ENCODE measurements at places on chromosomes 12 and 14.
A peak's percentile ranks its signal among the peaks of the same experiment; 100 is the strongest.

- DNase-seq, result peak; percentile 76
These were observed 92.0 kb downstream of the SCARB1 start for GRCh38 chr12:124771462-124772288.

- DNase-seq, result no peak
These were observed 722 bp downstream of the FAM234B start for GRCh38 chr12:13044906-13045299.

GRCh38 chr12:104130760-104131159, 7.2 kb downstream of the NFYB start:
- no peak for DNase-seq

DNA sequence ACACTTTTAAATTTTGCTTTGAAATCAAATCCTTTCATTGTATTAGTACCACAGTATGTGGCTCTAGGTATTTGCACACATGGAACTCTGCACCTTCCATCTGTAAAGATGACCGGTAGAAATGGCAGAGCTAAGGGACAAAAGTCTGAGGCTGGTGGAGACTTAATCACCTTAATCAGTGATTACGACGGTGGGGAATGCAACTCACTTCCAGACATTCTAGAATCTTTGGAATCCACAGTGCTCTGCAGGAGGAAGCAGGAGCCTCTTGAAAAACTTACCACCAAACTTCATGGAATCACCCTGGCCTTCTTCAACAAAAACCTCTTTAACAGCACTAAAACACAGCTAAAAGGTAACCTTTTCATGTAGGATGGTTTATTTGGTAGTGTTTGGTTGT, 3.9 kb upstream of the DACT1 start:
- no peak for DNase-seq

DNA sequence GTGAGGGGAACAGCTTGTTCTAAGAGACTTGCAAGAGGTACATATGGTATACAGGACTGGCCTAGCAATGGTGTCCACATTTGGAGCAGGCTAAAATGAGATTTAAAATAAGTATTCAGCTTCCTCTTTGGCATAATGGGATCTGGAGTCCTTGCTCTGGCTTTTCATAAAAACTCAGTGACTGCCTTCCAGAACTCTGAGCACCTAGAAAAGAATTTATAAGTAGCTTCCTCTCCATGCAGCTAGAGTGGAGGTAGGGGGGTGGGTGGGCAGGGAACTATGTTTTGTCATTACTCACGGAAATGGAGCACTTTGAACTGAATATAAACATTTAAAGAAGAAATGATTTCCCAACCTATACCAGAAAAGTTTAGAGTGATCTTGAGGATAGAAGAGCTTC, 3.3 kb upstream of the C12orf71 start:
- DNase-seq, result no peak

DNA sequence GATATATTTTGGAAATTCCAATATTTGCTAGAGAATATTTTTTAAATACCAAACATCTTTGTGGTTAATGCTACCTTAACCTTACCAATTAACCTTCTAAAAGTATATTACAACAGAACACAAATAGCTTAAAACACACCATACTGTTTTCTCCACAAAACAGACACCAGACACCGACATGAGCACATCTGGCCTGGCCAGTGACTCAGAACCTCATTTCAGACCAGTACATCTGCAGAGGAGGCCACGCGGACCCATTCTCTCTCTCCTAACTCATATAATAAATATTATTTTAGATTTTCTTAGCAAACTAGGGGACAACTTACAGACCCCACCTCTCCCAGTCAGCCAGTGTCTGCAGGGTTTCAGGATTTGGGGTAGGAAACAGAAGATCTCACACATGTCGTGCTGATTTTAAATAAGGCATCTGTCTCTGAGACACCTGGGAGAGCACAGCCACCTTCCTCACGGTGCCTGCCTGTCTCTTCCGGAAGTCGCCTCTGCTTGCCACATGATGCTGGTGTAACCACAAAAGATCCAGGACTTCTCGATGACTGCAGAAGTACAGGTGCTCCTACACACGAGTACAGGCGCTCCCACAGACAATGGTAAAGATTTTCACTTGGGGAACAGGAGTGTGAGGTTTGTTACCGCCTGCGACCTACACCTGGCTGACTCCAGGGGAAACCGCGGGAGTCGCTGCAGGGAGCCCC, 9.7 kb upstream of the ANKLE2 start:
- DNase-seq, result no peak

DNA sequence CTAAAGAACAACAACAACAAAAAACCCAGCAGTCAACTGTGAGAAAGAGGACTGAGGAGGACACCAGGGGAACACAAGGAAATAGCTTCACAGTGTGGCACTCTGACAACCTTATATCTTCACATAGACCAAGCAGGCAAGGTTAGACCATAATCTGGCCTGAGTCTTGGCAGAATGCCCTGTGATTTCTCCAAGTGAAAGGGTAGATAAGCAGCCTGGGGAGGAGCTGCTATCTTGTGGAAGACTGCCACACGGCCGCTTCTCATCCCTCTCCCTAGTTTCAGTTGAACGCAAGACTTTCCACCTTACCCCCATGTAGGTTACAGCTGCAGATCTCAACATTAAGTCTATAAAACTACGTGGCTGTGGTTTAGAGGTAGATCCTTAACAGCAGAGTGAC, 3.7 kb downstream of the SLC25A21 start:
- DNase-seq, result no peak

DNA sequence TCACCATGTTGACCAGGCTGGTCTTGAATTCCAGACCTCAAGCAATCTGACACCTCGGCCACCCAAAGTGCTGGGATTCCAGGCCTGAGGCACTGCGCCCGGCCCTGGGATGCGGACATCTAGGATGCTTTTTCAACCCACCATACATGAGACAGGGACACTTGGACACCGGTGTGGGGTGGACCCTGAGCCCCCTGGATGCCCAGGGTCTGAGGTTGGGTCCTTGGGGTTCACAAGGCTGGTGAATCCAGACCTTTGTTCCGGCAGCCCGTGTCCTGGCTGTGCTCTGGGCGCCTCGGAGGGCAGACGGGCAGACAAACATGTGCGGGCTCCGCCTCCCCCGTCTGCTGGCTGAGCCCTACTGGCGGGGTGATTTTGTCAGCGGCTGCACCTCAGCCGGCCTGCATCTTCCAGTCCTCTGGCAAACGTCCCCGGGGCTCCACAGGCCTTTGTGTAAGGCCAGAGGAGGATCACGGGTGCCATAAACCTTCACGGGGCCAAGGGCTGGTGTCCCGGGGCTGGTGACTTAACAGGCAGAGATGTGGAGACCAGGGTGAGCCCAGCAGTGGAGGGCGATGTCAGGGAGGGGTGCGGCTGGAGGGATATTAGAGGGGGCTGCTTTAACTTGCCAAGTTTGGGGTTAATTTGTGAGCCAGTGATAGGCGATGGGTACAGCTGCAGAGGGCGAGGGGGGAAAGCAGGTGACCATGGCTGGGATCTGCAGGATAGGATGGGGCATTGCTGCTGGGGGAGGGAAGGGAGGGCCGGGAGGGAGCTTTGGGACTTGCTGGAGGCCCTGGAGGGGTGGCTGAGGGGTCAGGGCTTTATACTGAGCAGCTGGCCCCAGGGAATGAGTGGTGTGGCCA, 5.8 kb downstream of the ASPG start:
- DNase-seq, result no peak

DNA sequence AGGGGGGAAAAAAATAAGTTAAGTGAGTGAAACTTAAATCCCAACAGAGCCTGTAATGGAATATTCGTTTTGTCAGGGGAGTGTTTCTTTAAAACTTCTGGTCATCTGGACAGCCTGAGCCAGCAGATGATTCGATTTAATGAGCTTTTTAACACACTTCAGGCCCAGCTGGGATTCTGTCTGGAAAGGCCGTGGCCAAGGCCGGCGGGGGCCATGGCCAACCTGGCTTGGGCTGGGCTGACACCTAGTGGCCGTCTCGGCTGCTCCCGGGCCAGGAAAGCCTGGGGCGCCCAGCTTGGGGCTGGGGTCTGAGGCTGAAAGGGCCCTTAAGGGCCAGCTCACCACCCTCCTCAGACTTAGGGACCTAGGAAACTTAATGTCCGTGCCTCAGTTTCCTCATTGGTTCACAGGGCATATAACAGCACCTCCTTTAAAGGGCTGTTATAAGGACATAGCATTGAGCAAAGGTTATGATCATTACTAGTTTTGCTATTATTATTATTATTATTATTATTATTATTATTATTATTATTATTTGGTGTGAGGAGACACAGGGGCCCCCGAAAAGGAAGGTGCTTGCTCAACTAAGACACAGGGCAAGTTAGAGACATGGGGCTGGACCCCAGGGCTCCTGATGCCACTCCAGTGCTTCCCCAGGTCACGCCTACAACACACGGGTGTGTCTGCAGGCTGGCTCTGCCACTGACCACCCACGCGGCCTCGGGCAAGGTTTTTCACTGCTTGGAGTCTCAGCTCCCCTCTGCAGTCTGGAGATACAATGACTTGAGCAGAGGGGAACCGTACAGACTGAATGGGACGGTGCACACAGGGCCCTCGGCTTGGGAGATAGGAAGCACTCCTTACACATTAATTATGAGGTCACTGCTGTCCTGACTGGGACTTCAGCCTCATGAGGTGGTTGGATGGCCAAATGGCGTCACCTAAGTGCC, 84.0 kb downstream of the SYNE3 start:
- DNase-seq, result peak; percentile 30

DNA sequence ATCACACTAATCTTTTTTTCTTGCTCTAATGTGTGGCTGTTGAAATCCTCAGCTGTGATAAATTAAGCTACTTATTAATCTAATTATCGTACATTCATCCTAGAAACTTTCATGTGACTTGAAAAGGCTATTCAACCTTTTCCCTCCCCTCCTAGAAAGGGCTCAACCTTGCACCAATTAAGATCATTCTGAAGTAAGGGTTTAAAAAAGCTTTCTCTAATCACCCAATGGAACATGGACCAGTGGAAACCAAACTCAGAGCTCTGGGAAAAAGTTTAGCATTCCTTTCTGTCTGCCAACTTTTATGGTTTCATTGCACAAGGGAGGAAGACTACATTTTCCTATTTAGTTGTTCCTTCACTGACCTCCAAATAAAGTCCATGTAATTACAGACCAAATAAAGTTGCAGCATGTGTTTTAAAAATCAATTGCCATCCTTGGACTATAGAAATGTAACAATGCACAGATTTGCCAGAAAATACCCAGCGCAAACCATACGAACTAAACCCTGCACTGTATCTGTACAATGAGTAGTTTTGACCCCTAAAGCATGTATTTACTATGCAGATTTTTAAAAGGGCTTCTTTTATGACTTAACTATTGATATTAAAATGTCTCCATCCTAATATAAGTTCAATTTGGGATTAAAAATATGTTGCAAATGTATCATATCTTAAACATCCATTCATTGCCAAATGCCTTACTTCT, 142.6 kb upstream of the OTX2 start:
- DNase-seq, result no peak

DNA sequence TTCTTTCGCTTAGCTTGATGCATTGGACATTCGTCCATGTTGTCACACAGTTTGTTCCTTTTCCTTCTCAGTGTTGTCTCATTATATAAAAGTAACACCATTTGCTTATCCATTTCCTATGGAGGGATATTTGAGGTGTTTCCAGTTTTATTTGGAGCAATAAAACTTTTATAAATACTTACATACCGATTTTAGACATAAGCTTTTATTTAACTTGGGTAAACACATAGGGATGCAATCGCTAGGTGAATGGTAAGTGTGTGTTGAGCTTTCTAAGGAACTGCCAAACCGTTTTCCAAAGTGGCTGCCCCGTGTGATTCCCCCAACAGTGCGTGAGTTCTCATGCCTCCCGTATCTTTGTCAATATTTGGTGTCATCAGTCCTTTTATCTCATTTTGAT, 95.2 kb upstream of the DYNC1H1 start:
- no peak for DNase-seq

All from NCI-H460 (cell line).